D341Med (cell line): ENCODE measurements at places on chromosomes 7 and 10.

DNA sequence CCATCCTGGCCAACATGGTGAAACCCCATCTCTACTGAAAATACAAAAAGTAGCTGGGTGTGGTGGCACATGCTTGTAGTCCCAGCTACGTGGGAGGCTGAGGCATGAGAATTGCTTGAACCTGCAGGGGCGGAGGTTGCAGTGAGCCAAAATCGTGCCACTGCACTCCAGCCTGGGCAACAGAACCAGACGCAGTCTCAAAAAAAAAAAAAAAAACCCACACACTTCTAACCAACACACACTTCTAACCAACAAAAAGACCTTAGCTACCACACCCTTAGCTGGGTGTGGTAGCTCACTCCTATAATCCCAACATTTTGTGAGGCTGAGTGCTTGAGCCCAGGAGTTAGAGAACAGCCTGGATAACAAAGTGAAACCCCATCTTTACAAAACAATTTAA lies 33.9 kb upstream of the SPOCK2 start:
- DNase-seq: no peak

GRCh38 chr10:102226542-102226870 lies 407 bp downstream of the ELOVL3 start:
- no peak for DNase-seq

DNA sequence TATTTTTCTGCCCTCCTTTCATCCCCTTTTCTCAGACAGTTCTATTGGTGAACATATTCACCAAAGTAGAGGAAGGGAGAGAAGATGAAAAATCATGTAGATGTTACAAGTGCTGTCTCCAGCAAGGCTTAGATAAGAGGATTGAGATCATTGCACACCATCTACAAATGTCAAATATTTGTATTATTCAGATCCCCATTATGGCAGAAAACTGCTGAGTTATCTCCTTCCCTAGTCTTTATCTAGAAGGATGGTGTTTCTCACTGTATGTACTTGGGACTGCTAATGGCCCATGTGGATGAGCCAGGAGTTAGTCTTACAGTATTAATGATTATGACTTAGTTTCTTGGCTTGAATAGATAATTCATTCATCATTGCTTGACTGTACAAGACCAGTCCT lies 147.2 kb upstream of the EEPD1 start:
- DNase-seq: no peak

- DNase-seq: no peak
Observed at GRCh38 chr7:2799253-2799652, 44.9 kb downstream of the GNA12 start.

- no peak for DNase-seq
Observed at GRCh38 chr10:34647160-34647559, 167.9 kb downstream of the PARD3 start.

- no peak for DNase-seq
Observed at GRCh38 chr10:120997313-120997712, 146.2 kb downstream of the WDR11 start.

- DNase-seq: no peak
Observed at GRCh38 chr10:31644931-31645633, 283.5 kb downstream of the ARHGAP12 start.

- no peak for DNase-seq
Observed at GRCh38 chr10:93076871-93077270, 3.2 kb downstream of the CYP26A1 start.

DNA sequence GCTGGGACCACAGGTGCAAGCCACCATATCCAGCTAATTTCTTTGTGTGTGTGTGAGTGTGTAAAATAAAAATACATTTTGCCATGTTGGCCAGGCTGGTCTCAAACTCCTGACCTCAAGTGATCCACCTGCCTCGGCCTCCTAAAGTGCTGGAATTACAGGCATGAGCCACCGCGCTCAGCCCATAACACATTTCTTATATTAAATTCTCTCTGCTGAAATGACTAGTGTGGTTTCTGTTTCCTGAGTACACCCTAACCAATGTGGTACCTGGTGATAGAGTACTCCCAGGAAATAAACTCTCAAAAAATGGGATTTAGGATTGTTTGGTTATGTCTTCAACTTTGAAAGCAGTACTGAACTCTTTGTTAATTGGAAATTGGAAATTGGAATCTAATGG lies 19.4 kb upstream of the FHIP2A start:
- no peak for DNase-seq

DNA sequence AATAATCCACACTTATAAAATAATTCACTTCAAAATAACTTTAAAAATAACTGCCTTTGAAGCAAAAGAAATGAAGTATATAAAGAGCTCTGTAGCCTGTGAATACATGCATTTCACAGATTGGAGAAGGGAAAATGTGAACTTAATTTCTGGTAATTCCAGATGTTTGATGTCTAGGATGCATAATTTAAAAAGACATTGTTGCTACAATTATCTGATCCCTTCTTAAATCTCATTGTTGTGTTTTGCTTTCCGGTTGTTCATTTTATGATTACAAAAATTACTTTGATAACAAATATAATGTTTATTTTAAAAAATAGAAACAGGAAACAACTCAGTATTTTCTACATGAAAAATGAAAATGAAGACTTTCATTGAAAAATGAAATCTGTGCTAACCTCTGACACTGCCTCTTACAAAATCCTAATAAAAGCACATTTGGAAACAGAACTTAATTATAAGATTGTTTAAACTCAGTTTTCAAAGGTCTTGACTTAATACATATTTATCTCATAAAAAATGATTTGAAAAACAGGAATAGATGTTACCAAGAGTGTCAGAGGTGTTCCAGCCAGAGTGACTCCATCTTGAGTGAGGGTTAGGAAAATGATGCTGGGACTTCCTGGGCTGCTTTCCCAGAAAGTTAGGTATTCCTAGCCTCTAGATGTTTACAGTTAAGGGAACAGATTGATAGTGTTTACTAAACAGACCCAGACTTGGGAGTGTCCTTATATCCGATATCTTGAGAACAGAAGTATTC lies 516.6 kb upstream of the SEMA3D start:
- DNase-seq: no peak

DNA sequence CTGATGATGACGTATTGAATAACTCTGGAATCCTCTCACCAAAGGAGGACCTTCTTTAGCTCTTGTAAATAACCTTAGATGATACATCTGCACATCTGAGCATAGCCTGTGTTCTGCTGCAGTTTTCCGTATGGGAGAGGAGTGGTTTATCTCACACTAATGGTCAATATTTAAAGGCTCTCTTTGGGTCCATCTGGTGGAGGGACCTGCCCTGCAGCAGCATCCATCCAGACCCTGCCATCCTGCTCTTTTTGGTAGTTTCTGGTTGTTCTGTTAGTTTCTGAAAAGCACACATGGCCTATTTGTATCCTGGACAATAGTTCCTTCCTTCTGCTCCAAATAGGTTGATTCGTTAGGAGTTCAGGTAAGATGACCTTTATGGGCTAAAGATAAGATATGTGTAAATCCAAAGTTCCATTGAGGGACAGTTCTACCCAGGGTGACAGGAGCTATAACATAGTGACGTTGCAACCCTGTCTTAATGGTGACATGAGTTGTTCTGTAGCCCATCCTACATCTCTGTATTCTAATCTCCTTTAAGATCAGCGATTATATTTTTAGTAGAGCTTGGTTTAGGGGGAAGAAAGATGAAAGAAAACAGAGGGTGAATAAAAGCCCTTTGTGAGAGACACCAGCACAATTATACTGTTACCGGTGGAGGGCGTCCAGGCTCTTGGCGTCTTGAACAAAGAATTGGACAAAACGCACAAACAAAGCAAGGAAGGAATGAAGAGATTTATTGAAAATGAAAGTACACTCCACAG lies 60.0 kb upstream of the KLF14 start:
- no peak for DNase-seq
